ENCODE measurements at places on chromosomes 3 and 15. TPM values are rescaled to one million over a fixed set of nuclear protein-coding genes. Genes with fewer than 3 reads are reported as not detected.

The CHRNA7 gene
- total RNA-seq = 2.7 TPM

DNA sequence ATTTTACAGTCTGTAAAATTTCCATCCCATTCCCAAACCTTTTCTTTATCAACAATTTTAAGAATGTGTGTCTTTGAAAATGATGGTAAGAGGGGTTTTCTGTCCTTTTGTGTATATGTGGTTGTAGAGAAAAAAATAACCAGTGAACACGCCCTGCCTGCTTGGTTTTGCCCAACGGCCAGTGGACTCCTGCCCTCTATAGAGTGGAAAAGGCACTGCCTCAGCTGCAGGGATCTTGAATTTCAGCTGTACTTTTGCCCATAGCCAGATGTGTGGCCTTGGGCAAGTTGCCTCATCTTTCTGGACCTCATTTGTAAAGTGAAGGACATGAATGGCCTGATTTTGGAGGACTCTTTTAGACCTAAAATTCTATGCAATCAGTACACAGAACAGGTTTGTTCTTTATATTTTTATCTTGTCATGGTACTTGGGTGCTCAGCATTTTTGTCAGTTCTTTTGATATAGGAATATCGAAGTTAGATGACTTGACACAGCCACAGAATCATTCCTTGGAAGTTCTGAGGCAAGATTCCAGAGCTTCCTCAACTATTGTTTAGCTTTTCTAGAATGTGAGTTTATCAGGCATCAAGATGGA lies 81.0 kb downstream of the CLDN11 start:
- peak; percentile 93 for ATAC-seq

The CFAP100 gene
- total RNA-seq = 10.7 TPM

GRCh38 chr3:59660852-59661625 lies 611.2 kb upstream of the CFAP20DC start:
- ATAC-seq = peak; percentile 88

DNA sequence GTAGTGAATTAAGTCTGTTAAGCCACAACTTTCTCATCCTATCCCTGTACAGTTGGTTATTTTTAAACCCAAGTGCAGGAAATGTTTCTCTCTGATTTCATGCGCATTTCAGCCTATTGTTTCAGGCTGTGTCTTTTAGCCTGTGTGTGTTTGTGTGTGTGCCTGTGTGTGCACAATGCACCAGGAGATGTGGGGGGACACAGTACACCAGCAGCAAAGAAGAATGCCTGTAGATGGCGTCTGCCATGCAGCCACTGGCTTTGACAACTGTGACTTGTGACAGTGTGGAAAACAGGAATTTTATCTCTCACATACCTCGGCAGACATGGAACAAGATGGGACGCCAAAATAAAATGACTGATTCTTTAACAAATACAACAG lies 43.6 kb upstream of the PLXNA1 start:
- ATAC-seq = peak; percentile 48

GRCh38 chr3:18989237-18989795 lies 159.0 kb upstream of the KCNH8 start:
- no peak for ATAC-seq

- ATAC-seq = no peak
Observed at GRCh38 chr3:132662212-132662611, 2.1 kb downstream of the UBA5 start.

All from motor neuron (in vitro differentiated cells).